ENCODE measurements at places on chromosomes 12 and 14.

GRCh38 chr14:100211366-100211765 lies 27.6 kb upstream of the YY1 start:
- no peak for DNase-seq

DNA sequence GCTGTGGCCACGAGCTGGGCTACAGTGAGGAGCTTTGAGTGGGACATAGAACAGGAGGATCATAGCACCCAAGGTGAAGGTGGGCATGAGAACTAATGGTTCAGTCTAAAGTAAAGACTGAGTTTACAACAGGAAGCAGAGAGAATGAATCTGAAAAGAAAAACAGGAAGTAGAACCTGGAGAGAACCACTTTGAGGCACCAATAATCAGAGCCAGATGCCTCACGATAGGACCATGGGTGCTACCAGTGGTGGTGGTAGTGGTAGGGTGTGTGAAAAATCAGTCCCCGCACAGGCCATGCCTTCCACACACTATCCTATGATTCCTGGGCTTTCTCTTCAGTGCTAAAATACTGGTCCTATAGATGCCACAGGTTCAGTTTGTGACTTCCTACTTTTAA lies 293.6 kb downstream of the AKAP6 start:
- no peak for DNase-seq

- no peak for DNase-seq
Observed at GRCh38 chr14:20934148-20934762, 21.0 kb upstream of the RNASE2 start.

- DNase-seq: no peak
Observed at GRCh38 chr12:19220852-19221466, 91.4 kb downstream of the PLEKHA5 start.

DNA sequence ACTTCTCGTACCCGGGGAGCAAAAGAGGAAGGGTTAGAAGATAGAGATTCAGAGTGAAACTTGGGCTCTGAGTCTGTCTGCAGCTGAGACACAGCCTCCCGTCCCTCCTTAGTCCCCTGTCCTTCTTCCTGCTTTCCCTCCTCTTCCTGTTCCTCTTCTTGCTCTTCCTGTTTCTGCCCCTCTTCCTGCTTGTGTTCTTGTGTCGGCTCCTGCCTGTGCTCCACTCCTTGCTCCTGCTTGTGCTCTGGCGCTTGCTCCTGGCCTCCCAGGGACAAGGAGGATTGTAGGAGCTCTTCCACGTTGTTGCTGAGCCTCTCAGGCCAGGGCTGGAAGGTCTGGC lies 3.0 kb downstream of the ACRBP start:
- DNase-seq: peak; percentile 22

DNA sequence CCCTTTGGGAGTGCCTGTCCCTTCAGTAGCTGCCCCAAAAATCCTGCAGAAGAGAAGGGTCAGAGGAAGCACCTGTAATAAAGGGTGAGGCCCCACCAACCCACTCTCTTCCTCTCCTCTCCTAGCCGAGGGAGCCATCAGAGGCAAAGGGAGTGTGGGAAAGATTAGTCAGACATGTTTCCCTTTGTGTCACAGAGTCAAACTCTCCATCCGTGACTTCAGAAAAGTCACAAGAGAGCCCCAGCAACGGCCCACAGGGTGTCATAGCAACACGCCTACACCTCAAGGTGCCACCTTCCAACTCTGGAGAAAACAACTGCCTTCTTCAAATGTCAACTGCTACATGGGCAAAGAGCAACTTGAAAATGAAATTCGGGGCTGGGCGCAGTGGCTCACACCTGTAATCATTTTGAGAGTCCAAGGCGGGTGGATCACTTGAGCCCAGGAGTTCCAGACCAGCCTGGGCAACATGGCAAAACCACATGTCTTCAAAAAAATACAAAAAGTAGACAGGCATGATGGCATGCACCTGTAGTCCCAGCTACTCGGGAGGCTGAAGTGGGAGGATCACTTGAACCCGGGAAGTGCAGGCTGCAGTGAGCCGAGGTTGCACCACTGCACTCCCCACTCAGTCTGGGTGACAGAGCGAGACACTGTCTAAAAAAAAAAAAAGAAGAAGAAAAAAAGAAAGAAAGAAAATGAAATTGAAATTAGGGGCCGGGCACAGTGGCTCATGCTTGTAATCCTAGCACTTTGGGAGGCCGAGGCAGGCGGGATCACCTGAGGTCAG lies 17.7 kb upstream of the CD27 start:
- DNase-seq: no peak

GRCh38 chr12:95231190-95231589 lies 13.6 kb downstream of the VEZT start:
- DNase-seq: no peak

DNA sequence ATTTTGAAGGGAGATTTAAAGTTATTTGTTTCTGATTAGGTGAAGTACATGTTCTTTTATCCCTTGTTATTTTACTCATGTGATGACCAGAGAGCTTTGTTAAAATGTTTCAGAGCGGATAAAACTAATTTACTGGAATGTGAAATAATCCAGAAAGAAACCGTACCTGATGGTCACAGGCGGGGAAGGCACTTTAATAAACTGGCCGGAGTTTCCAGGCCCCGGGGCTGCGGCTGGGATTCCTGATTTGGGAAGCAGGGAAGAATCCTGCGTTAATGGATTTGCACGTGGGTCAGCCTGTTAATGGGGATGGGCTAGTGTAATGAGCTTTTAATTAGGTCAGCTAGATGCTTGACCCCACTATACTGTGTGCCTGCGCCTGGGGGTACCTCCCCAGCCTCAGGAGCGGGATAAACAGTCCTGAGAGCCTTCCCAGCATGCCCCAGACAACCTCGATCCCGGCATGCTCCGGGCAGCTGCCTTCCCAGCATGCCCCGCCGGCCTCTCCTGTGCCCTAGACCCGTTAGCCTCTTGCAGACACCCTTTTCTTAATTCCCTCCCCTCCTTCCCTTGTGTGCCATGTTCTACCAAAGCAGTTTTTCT lies 208.6 kb upstream of the CDKN3 start:
- DNase-seq: no peak

DNA sequence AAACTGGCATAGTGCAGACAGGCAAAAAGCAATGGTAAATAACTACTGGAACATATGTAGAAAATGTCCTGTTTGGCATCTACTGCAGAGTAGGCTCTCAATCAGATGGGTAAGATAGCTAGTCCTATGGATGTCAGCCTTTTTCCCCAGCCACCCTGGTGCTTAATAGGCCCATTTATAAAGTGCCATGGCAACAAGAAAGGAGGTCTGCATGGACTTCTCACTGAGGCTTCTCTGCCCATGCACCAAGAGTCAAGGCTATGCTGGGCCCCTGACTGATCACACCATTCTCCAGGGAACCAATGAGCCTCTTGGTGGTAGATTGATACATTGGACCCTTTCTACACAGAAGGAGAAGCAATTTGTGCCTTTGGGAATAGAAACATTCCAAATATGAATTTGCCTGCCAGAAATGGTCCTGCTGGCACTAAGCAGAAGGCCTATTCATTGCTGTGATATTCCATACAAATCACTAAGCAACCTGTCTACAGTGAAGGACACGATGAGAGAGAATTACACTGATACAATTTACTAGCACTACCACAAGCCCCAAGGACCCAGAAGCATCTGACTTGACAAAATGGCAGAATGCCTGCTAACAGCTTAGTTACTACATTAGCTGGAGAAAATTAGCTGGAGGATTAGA lies 43.8 kb downstream of the RESF1 start:
- no peak for DNase-seq

DNA sequence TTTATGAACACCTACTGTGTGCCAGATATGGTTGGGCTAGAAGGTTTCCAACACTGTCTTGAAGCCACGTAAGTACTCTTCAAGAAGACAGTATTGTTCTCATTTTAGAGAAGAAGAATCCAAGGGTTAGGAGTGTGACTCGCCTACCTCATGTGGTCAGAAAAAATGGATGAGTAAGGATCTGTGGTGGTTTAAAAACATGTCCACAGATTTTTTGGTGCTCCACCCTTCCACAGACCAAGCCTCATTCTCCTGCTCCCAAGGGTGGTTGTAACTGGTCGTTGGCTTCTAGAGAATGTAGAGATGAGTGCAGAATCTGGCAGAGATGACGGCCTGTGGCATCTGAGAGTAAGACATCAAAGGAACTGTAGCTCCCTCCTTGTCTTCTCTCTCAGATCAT lies 30.3 kb upstream of the TTC7B start:
- DNase-seq: no peak

DNA sequence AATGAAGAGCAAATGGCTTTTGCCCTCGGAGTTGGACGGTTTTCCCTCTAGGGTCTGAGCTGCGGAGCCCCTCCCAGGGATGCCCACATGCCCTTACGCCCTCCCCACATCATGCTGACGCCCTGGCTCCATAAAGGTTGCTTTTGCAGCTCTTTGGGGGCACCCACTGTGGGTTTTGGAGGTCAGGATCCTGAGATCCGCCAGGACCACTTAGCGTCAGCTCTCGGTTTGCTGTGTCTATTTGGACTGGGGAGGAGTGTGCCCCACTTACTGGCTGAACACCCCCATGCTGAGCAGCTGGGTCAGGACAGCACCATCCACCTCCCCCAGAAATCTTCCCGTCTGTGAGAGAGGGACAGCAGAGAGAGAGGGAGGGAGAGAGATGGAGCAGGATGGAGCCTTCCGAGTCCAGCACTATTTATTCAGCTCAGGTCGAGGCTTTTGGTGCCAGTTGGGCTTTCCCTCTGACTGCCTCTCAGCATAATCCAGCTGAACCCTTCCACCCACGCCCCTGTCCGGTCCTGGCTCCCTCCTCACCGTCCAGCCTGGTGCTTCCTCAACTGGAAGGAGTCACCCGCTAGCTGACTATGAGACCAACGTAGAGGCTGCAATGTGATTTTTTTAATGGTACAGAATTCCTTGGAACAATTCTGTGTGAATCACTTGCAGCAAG lies 18.9 kb upstream of the LRTM2 start:
- no peak for DNase-seq

DNA sequence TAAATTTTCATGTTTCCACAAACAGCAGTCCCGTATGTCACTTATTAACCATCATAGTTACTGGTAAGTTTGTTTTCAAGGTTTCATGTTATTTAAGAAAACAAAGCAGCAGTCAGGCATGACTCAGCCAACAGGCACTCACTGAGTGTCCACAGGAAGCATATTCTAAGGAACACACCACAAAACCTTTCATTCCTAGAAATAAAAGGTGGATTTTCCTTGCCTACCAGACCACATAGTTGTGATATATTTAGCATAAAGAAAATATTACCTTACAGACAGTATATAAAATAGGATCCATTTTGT lies 143.3 kb upstream of the AVPR1A start:
- no peak for DNase-seq

- no peak for DNase-seq
Observed at GRCh38 chr12:26425587-26426260, 230.4 kb downstream of the SSPN start.

- peak; percentile 9 for DNase-seq
Observed at GRCh38 chr12:55019784-55020183, at the start of gene NEUROD4. NEUROD4 (plus strand) TSS chr12:55019974; CDS start chr12:55026440, 6,466 bp downstream.

DNA sequence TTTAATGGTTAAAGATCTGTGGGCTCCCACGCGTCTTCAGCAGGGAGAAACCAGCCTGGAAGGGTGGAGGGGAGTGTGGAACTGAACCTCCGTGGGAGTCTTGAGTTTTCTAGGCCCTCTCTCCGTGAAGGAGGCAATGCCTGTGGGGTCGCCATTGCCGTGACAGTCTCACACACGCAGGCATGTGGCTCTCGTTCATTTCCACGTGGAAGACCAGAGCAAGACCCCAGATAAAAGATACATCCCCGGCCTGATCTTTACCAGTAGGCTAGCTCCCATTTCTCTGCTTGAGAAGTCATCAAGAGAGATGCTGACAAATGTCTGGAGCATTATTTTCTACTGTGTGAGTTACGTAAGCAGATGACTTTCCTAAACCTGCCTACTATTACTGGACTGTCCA lies 491.7 kb upstream of the LMO3 start:
- DNase-seq: no peak

GRCh38 chr12:132201391-132202120 lies 57.3 kb downstream of the NOC4L start:
- DNase-seq: no peak

GRCh38 chr12:120024193-120024592 lies 35.2 kb downstream of the BICDL1 start:
- DNase-seq: no peak

DNA sequence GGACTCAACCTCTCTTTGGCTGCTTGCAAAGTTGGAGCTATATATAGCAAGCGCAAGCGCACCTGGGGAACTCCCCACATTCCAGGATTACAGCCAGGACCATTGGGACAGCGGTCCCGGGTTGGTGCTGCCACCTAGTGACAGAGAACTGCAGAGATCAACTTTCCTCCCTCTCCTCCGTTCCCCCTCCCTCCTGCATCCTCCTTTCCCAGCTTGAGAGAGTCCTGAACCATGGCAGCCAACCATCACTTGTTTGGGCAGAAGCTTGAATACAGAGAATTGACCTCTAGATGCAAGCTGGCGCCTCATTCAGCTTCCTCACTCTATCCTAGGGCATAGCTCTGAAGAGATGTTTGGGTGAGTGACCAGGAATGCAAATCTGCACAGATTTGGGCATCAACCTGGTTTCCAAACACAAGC lies 17.4 kb upstream of the FLVCR2 start:
- peak; percentile 43 for DNase-seq

DNA sequence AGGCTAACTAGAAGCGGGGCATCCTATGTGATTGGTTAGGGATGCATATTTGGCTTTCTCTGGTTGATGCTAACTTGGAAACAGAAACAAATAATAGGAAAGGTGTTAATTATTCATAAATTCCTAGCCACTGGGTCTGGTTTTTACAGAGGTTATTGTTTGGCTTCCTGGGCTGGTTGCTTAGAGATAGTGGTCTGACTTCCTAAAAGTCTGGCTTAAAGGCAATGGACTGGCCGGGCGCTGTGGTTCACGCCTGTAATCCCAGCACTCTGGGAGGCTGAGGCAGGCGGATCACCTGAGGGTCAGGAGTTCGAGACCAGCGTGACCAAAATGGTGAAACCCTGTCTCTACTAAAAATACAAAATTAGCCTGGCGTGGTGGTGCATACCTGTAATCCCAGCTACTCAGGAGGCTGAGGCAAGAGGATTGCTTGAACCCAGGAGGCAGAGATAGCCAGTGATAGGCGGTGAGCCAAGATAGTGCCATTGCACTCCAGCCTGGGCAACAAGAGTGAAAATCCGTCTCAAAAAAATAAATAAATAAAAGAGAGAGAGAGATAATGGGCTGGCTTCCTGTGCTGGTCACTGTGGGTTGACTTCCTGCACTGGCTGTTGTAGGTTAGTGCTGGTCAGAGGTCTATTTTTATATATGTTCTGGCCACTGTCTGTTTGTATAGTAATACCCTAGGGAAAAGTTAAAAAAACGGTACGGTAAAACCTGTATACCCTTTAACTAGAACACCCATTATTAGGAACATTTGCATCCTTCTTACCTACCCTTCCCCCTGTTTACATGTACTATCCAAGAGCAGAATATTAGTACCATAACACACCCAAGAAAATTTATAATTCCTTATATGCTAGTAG lies 24.1 kb downstream of the OR6S1 start:
- no peak for DNase-seq

DNA sequence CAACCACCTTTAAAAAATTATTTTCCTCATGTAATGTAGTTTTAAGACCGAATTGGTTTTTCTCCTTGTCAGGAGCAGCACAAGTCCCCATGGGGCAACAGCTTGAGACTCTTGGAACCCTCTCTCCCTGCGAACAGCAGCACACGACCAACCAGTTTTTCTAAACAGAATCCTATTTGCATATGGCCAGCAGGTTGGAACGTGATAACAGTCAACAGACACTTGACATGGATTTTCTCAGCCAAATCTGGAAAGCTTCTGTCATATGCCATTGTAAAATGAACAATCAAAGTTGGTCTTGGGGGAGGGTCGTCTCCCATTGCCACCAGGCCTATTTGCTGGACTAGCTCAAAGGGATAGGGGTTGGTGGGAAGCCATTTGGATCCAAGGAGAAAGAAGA lies 1915.0 kb upstream of the FLRT2 start:
- no peak for DNase-seq
